ENCODE measurements at places on chromosomes 5 and 9. TPM values are rescaled to one million over a fixed set of nuclear protein-coding genes. Genes with fewer than 3 reads are reported as not detected.

FABP6 gene
- total RNA-seq = not detected

TMEM8B gene
- total RNA-seq = 5.0 TPM

CDH9 gene
- not detected for total RNA-seq

GZMA gene
- total RNA-seq = not detected

APC gene
- total RNA-seq = 41.7 TPM

TNFSF8 gene
- 0.69 TPM for total RNA-seq

SPINK4 gene
- total RNA-seq = not detected

- H3K36me3 ChIP-seq = no peaks in the 10 kb centered on the region
- DNase-seq = no peak
- no peak overlapping the region for H3K27ac ChIP-seq
- H3K4me1 ChIP-seq = peaks cover 10% of the 10 kb centered on the region
Measured at GRCh38 chr5:75050415-75050814, 1.9 kb downstream of the GCNT4 start.

DNA sequence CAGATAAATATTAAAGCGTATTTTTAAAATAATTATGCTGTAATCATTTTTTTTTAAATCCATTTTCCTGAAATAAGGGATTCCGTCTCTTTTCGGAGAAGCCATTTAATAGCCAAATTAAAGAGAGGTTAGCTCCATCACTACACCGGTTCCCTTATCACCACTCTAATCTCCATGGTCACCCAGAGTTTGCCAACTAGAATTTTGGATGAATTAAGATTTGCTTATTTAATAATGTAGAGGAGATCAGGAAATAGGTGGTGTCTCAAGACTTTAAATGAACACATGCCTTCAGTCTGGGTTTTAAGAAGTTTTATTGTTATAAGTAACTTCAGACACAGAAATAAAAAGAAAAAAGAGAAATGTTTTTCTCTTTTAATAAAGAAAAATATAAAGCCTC lies 151.7 kb downstream of the TTC39B start:
- H3K4me1 ChIP-seq = no peaks in the 10 kb centered on the region
- no peak overlapping the region for H3K4me3 ChIP-seq
- DNase-seq = no peak
- H3K27ac ChIP-seq = no peak overlapping the region
- no peaks in the 10 kb centered on the region for H3K36me3 ChIP-seq
- peaks cover 17% of the 10 kb centered on the region for H3K27me3 ChIP-seq

- H3K4me3 ChIP-seq = no peak overlapping the region
- H3K27me3 ChIP-seq = peaks cover 28% of the 10 kb centered on the region
- H3K27ac ChIP-seq = no peak overlapping the region
- H3K4me1 ChIP-seq = no peaks in the 10 kb centered on the region
Measured at GRCh38 chr9:34106110-34106509, 20.4 kb downstream of the DCAF12 start.

DNA sequence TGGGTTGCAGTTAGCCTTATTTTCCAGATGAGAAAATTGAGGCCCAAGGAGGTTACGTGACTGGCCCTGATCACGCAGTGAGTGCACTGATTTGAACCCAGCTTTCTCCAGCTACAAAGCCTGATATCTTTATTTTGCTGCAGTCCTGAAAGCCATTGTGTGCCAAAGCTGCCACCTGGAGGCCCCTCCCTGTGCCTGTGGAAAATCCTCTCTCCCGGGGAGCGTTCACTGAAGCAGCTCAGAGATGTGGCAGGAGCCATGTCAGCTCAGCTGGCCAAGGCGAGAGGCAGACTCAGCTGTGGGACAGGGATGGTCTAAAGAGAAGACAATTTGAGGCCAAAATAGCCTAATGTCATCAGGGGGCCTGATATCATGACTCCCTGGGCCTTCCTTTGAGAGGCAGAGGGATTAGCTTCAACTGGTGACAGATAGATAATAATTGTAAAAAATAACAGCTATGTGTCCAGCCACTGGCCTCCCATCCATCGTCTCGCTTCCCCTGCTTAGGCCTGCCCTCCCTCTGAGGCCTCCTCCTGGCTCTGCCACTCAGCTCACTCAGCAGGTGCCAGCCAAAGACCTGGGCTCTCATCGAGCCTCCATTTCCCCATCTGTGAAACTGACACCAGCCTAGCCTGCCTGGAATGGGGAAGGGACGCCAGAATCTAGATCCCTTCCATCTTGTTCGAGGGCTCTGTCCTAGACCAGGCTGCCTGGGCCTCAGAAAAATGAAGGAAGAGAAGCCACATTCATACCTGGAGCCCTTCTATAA lies 74.3 kb upstream of the GGTA1 start:
- H3K4me1 ChIP-seq = no peaks in the 10 kb centered on the region
- no peak overlapping the region for H3K27ac ChIP-seq
- no peak overlapping the region for H3K4me3 ChIP-seq
- H3K36me3 ChIP-seq = no peaks in the 10 kb centered on the region
- H3K27me3 ChIP-seq = peaks cover 5% of the 10 kb centered on the region
